ENCODE measurements at places on chromosomes 11 and 22.

DNA sequence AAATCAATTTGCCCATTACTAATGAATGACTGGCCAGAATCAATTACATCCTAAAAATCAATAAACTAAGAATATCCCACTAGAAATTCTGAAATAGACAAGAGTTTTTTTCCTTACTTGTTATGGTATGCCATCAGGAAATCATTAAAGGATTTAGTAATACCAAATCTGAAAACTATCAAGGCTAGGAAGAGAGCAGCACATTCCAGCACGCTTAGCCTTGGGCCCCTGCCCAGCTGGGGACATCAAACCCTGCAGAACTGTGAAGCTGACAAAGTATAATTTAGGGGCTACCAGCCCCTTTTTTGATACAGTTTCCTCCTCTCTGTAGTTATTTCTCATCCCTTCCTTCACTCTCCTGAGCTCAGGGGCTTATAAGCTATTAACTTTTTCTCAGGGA is 247.8 kb upstream of the ZC3H12C start:
- no peak for DNase-seq

DNA sequence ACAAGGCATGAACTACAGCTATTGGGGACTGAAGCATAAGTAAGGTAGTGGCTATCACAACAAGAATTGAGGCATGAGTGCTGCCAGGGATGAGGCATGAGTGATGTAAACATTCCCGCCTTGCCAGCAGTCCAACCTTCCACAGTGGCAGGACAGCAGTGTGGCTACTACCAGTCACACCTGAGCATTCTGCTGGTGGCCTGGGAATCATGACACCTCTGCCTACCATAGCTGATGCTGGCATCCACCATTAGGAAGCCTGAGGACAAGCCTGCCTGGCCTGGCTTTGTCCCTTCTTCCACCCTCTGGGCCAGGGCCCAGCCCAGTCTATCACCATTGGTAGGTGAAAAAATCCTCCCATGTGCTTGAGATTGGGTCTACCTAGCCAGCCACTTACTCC is 712.8 kb upstream of the CCDC90B start:
- no peak for DNase-seq

- no peak for DNase-seq
Measured at GRCh38 chr11:122140500-122140899, 24.5 kb upstream of the BLID start.

DNA sequence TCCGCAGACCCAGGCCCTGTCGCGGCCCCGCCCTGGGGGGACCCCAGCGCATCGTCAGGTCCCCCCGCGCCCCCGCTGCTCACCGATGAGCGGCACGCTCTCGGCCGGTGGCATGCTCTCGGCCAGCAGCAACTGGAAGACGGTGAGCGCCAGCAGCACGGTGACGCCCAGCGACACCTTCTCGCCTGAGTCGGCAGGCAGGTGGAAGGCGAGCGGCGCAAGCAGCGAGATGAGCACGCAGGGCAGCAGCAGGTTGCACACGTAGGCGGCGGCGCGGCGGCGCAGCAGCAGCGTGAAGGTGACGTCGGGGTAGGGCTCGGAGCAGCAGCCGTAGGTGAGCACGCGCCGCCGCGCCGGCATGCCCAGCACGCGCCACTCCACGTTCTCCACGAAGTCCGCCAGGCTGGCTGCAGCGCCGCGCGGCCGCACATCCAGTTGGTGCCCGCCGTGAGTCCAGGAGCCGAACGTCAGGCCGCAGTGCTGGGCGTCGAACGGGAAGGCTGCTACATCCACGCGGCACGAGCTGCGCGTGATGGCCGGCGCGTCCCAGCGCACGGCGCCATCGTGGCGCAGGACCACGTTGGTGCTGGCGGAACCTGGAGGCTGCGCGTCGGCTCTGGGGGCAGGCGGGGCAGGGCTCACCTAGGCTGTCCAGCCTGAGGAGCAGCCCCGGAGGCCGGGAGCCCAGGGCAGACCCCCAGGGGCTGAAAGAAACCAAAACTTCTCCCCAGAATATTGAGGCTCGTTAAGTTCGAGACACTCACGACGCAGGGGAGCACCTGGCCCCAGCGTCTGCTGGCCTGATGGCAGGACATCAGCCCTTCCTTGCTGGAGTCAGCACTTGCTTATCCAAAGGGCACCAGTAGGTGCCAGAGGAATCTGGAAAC is 3.8 kb downstream of the CHRNA10 start:
- no peak for DNase-seq

DNA sequence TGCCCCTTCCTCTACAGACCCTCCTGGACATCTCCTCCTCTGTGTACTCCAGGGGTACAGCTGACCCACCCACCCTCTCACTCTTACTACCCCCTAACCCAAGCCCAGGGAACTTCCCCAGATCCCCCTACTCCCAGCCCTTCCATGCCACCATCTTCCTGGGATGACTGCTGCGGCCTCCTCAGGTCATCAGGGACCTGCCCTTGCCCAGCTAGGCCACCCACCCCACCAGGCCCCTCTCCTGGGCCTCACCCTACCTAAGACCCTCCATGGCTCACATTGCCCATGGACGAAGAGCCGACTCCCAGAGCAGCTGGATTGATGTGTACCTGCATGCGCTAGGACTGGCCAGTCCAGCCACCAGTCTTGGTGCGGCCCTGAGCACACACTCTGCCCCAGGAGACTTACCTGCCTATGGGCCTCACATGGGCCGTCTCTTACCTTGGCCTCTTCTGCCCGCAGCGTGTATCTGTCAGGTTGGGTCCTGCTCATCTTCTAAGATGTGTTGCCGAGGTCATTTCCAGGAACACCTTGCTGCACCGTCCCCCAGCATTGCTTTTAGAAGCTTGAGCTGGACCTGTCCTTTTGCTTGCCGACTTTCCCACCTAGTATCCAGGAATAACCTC is 2.0 kb upstream of the CLDN5 start:
- DNase-seq, result no peak

- DNase-seq, result no peak
Measured at GRCh38 chr11:73787051-73787642, 527 bp upstream of the MRPL48 start.

DNA sequence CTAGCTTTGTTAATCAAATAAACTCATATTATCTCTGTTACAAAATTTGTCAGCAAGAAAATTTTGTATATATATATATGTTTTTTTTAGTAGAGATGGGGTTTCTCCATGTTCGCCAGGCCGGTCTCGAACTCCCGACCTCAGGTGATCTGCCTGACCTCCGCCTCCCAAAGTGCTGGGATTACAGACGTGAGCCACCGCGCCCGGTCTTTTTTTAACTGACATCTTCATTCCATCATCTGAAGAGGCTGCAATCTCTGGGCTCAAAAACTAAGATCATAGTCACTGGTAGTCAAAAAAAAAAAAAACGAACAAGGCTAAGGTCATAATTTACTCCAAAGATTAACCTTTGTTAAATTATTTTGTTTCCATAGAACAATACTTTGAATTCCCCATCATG is 5.3 kb upstream of the KLHDC7B start:
- no peak for DNase-seq

All from NCI-H1436 (cell line).